ENCODE measurements at places on chromosomes 4 and X.
A peak's percentile ranks its signal among the peaks of the same experiment; 100 is the strongest.

DNA sequence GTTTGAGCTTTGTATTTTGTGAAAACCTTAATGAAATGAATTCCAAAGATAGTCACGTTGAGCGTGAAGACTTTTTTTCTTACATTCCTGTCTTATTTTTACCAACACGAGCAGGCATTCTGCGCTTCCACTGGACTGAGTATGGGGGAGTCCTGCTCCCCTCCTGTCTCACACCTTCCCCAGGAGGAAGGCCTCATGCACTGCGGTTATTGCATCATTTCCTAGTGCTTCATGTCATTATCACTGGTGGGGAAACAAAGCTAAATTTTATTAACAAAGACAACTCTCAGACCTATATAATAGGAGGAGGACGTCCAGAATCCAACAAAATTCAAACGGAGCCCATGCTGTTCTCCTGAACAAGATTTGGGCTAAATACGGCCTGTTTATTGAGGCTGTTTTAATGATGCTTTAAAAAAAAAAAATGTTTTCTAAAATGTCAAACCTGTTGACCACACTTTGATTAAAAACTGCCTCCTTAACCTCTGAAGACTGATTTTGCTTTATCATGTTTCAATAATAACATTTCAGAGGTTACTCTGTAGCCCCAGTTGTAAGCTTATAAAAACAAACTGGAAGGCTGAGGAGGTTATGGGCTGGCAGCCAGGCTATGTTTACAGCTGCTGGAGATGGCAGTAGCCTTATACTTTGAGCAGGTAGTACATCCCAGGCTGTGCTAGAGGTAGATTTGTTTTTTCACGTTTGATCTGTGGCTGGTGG lies 118.0 kb downstream of the SOWAHB start:
- DNase-seq, result no peak

DNA sequence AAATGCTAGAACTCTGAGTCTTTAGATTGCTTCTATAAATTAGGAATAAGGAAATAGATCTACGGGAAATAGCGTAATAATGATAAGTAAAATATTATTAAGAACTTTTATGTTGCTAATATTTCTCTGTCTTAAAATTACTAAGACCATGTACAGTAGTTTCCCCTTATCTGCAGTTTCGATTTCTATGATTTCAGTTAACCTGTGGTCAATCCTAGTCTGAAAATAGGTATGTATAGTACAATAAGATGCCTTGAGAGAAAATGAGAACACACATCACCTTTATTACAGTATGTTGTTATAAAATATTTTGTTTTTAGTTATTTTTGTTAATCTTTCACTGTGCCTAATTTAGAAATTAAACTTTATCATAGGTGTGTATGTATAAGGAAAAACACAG lies 92.6 kb downstream of the CCSER1 start:
- no peak for DNase-seq

GRCh38 chr4:155964016-155964891 lies 10.6 kb upstream of the CTSO start:
- DNase-seq, result peak; percentile 41

GRCh38 chrX:150548684-150549083 lies 19.7 kb upstream of the MTM1 start:
- no peak for DNase-seq

GRCh38 chrX:118496763-118497079 lies 1.1 kb downstream of the DOCK11 start:
- peak; percentile 33 for DNase-seq

DNA sequence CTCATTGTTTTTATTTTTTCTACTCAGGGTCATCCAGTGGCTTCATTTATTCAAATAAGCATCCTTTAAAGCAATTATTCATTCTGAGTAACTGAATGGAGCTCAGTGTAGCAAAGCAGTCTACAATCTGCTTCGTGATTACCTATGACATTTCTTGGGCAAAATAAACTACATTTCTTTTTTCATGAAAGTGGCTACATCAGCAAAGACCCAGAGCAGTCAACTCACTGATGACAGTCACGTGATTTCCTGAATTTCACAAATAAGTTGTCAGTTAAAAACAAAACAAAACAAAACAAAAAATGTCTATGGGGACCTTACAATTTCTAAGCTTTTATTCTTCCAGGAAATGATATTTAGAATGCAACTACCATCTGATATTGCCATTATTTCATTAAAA lies 182.1 kb downstream of the VEGFC start:
- no peak for DNase-seq

GRCh38 chr4:4260185-4260751 lies 12.2 kb upstream of the TMEM128 start:
- DNase-seq, result peak; percentile 70

Data from erythroblast (primary cell).